ENCODE measurements at places on chromosomes 3 and 15. TPM values are rescaled to one million over a fixed set of nuclear protein-coding genes. Genes with fewer than 3 reads are reported as not detected.
A peak's percentile ranks its signal among the peaks of the same experiment; 100 is the strongest.

OR4F15 gene
- total RNA-seq, result not detected

MORC1 gene
- 0.05 TPM for total RNA-seq

CHST2 gene
- total RNA-seq, result 15.6 TPM

DNA sequence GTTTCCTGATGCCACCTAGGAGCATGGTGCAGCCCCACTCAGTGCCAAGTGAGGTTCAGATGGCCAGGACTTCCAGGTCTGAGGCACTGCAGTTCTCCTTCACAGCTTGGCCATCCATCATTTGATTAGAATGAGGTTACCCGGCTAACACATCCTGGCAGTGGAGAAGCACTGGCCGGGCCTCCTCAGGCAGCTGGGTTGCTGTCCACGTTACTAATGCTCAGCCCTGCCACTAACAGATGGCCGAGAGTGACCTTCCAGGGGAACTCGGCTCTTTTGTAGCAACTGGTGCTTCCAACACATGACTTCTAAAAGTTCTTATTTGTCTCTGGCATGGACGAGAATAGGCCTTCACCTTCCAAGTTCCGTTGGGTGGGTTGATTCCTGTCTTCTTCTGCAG is 204.6 kb upstream of the CFAP20DC start:
- no peak for DNase-seq
- H3K4me1 ChIP-seq, result no peaks in the 10 kb centered on the region
- H3K27ac ChIP-seq, result no peak overlapping the region
- H3K36me3 ChIP-seq, result no peaks in the 10 kb centered on the region
- no peak overlapping the region for H3K4me3 ChIP-seq

GRCh38 chr3:146072824-146073223 is 88.2 kb downstream of the PLOD2 start:
- H3K27ac ChIP-seq, result no peak overlapping the region
- no peak overlapping the region for H3K4me3 ChIP-seq
- DNase-seq, result no peak
- H3K4me1 ChIP-seq, result no peaks in the 10 kb centered on the region

DNA sequence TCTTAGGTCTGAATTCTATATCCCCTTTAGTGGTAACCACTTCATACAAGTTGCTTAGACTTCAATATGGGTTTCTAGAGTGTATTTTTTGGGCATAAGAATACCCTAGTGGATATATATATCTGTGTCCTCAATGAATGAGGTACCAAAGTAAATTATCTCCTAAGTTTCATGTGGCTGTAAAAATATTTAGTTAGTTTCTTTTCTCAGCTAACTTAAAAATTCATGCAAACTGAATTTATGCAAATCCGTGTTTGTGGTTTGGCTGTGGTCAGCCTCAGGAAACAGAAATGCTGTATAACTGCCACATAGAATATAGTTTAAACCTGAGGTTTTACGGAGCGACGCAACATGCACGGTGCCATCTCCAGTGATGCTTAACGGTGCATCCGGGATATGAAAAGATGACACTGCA is 80.3 kb downstream of the PEX5L start:
- no peak overlapping the region for H3K27ac ChIP-seq
- DNase-seq, result peak; percentile 51
- H3K4me1 ChIP-seq, result peaks cover 25% of the 10 kb centered on the region

DNA sequence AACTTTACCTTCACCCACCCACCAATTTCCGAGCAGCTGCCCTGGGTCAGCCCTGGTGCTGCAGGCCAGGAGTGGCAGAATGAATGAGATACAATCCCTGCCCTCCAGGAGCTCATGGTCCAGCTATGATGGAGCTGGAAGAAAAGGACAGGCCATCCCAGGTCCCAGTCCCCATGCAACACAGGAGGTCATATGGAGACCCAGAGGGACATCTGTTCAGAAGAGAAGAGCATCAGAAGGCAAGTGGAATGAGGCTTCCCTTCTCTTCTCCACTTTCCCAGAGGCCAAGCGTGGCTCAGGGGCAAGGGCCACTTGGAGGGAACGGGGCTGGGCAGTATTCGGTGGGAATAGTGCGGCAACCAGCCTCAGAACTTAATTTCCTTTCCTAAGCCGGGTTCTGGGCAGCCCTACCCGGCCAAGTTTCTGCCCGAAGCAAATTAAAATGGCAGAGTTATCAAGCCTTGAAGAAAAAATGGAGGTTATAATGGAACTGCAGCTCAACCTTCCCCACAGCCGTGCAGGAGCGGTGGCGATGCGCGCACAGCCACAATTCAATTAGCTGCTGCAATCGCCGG is 35.9 kb downstream of the TLE3 start:
- H3K27ac ChIP-seq, result no peak overlapping the region
- H3K27me3 ChIP-seq, result no peaks in the 10 kb centered on the region
- H3K4me1 ChIP-seq, result peaks cover 13% of the 10 kb centered on the region

DNA sequence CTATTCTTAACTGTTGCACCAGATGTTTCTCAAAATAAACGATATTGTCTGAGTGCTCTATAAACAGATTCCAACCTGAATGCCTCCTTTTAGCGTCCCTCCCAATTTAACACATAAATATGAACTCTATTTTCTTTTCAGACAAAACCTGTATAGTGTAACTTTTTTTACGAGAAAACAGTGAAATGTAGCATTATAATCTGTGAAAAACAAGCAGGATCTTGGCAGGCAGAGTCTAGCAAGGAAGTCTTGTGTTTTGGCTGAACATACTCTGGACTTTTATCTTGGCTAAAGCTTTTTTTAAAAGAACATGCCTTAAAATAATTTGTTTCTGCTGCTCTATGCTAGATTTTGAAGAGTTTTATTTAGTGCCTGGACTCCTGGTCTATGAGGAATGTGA is 150.5 kb downstream of the ROBO2 start:
- no peak overlapping the region for H3K27ac ChIP-seq
- no peak for DNase-seq
- H3K27me3 ChIP-seq, result no peaks in the 10 kb centered on the region
- H3K4me1 ChIP-seq, result no peaks in the 10 kb centered on the region

GRCh38 chr3:166270429-166270828 is 433.2 kb upstream of the BCHE start:
- no peak overlapping the region for H3K4me3 ChIP-seq
- no peak for DNase-seq
- no peaks in the 10 kb centered on the region for H3K4me1 ChIP-seq
- no peaks in the 10 kb centered on the region for H3K36me3 ChIP-seq

GRCh38 chr15:22903961-22904534 is 65.6 kb downstream of the NIPA2 start:
- H3K4me1 ChIP-seq, result no peaks in the 10 kb centered on the region
- DNase-seq, result no peak
- no peak overlapping the region for H3K27ac ChIP-seq
- no peak overlapping the region for H3K4me3 ChIP-seq

DNA sequence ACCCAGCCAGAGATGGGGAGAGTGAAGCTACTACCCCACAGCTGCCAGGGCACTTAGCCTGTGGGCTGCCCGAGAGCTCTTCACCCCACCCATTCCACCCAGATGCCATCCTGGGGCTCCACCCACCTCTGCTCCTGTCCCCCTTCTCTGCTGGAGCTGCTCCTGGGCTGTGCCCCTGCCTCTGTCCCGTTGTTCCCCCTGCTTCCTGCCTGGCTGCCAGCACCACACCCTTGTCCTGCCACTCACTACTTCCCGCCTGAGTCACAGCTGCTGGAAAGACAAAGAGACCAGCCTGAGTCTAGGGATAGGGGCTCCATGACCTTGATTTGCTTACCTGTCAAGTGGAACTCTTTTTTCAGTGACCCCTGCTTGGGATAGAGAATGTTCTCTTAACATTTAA is 12.4 kb downstream of the GNAI2 start:
- peaks cover 52% of the 10 kb centered on the region for H3K4me1 ChIP-seq
- no peak for DNase-seq
- no peak overlapping the region for H3K4me3 ChIP-seq
- peaks cover 63% of the 10 kb centered on the region for H3K36me3 ChIP-seq
- H3K27me3 ChIP-seq, result no peaks in the 10 kb centered on the region

- H3K27ac ChIP-seq, result peak overlapping the region; percentile 11
- peak overlapping the region; percentile 26 for H3K4me3 ChIP-seq
- DNase-seq, result no peak
- no peaks in the 10 kb centered on the region for H3K36me3 ChIP-seq
Observed at GRCh38 chr3:13281507-13282357, 138.4 kb downstream of the NUP210 start.

DNA sequence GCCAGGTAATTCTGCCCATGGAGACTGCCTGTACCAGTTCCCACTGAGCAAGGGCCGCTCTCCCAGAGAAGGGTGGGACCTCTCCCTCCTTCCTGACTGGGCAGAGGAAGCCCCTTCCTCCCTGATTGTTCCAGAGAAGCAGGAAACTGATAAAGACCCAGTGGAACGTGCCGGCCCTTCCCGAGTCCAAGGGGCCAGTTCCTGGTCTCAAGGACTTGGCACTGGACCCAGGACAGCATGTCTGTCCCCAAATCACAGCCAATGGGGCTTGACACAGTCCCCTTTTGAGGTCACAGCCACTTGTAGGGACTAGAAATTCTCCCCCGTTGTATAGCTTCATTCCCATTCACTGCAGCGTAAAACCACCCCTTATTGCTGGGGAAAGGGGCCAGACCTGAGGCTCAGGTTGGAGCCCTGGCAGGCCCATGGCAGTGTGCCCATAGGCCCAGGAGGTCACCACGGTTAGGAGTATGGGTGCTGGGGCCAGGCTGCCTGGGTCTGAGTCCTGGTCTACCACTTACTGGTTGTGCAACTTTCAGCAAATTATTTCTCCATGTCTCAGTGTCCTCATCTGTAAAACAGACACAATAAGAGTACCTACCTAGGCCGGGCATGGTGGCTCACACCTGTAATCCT is 18.1 kb downstream of the CSRNP1 start:
- peaks cover 7% of the 10 kb centered on the region for H3K4me1 ChIP-seq
- no peak overlapping the region for H3K4me3 ChIP-seq
- H3K27ac ChIP-seq, result no peak overlapping the region
- no peaks in the 10 kb centered on the region for H3K36me3 ChIP-seq
- no peak for DNase-seq

GRCh38 chr3:111729087-111729846 is 129.8 kb upstream of the PHLDB2 start:
- no peaks in the 10 kb centered on the region for H3K36me3 ChIP-seq
- H3K4me1 ChIP-seq, result no peaks in the 10 kb centered on the region
- H3K27ac ChIP-seq, result no peak overlapping the region
- no peak overlapping the region for H3K4me3 ChIP-seq

Measured in thymus (tissue), 14 donors.